ENCODE measurements at places on chromosomes 11 and 22.

- no peaks in the 10 kb centered on the region for H3K36me3 ChIP-seq
- no peak for DNase-seq
- H3K4me3 ChIP-seq = no peak overlapping the region
- peaks cover 2% of the 10 kb centered on the region for H3K4me1 ChIP-seq
- H3K27ac ChIP-seq = no peak overlapping the region
- peaks cover 3% of the 10 kb centered on the region for H3K27me3 ChIP-seq
Measured at GRCh38 chr11:71420455-71421241, 27.5 kb downstream of the DHCR7 start.

DNA sequence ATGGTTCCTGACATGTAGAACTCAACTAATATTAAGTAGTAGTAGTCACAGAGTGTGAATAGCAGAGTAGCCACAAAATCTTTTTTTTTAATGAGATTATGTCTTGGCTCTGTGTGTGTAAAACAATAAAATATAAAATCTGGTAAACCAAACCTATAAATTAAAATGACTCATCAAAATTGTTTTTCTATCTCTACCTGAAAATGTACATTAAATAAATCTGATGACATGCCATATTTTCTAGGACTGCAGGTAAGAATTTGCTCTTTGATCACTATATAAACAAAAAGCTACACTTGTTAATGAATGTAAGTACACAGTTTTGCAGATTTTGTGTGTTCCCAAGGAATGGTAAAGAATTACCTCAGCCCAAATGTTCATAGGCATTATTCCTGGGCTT, 1231.5 kb downstream of the JRKL start:
- no peaks in the 10 kb centered on the region for H3K4me1 ChIP-seq
- H3K4me3 ChIP-seq = no peak overlapping the region
- H3K27ac ChIP-seq = no peak overlapping the region

- no peaks in the 10 kb centered on the region for H3K36me3 ChIP-seq
- no peak overlapping the region for H3K4me3 ChIP-seq
- H3K27me3 ChIP-seq = no peaks in the 10 kb centered on the region
- H3K4me1 ChIP-seq = peaks cover 16% of the 10 kb centered on the region
Measured at GRCh38 chr11:87258171-87258833, 220.6 kb downstream of the TMEM135 start.

DNA sequence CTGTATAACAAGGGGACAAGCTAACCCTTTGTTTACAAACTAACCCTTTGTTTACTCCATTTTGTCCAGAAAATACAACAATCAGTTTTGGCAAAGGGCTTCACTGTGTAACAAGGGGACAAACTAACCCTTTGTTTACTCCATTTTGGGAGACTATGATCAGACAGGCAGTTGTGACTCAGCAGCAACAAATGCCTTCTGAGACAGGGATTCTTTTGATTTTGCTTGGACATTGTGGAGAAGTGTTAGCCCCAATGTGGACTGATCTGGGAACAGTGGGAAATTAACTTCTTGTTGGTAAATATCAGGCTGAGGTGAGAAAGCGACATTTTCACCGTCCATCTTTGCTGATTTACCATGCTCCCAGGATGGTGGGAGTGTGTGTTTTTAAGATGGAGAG, 983 bp downstream of the EHF start:
- DNase-seq = no peak
- no peak overlapping the region for H3K27ac ChIP-seq
- H3K27me3 ChIP-seq = peaks cover 64% of the 10 kb centered on the region
- H3K4me3 ChIP-seq = no peak overlapping the region

- H3K4me1 ChIP-seq = peaks cover 6% of the 10 kb centered on the region
- H3K27me3 ChIP-seq = peaks cover 33% of the 10 kb centered on the region
Measured at GRCh38 chr11:86818462-86819192, 18.3 kb downstream of the PRSS23 start.

- H3K4me3 ChIP-seq = no peak overlapping the region
- H3K27ac ChIP-seq = no peak overlapping the region
- H3K27me3 ChIP-seq = peaks cover 16% of the 10 kb centered on the region
- no peak for DNase-seq
Measured at GRCh38 chr11:69969890-69970784, 108.0 kb upstream of the ANO1 start.

DNA sequence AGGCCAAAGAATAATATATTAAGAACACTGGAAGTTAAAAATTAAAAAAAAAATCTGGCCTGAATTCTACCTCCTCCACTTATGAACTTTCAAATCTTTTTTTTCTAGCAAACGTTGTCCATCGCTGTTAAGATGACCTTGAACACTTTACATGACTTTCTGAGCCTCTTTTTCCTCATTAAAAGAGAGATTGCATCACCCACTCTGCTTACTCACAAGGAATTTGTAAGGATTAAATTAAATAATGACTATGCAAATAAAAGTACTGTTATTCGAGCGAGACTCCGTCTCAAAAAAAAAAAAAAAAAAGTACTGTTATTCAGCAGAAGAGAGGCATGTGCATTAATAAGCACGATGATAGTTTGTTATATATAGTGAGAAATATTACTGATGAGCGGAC, 285.1 kb upstream of the CCDC90B start:
- H3K27me3 ChIP-seq = no peaks in the 10 kb centered on the region
- H3K4me1 ChIP-seq = no peaks in the 10 kb centered on the region
- no peak overlapping the region for H3K4me3 ChIP-seq

DNA sequence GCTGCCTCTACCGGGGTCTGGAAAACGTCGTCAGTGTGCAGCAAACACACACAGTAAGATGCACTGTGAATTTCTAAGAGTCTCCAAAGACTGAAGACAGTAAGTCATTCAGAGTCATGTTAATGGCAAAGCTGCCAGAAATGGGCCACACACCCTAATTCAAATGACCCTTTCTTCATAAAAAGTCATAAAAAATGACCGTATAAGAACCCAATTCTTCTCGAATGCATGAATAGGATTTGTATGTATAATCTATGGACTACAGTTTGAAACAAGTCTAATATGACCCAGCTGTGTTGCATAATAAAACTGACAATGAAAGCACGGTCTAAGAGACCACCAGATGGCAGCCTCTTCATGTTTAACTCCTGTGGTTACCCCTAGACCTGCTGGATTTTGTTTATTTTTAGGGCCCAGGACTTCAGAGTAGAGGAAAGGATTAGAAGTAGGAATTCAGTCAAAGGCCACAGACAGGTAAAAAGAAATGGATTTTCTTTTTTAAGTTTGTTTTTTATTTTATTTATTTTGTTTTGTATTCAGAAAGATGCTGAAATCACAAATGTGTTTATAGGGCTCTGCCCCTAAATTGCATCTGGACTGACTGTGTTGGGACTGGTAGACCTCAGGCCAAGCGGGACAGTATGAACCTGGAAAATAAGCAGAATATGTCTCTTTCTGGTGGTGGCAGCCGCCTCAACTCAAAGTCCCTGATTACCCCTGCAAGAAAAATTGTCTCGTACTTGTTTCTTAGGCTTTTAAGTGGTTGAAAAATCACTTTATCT, 32.1 kb upstream of the SLC5A12 start:
- no peak overlapping the region for H3K27ac ChIP-seq
- no peak for DNase-seq
- H3K27me3 ChIP-seq = no peaks in the 10 kb centered on the region
- no peaks in the 10 kb centered on the region for H3K4me1 ChIP-seq
- no peak overlapping the region for H3K4me3 ChIP-seq

DNA sequence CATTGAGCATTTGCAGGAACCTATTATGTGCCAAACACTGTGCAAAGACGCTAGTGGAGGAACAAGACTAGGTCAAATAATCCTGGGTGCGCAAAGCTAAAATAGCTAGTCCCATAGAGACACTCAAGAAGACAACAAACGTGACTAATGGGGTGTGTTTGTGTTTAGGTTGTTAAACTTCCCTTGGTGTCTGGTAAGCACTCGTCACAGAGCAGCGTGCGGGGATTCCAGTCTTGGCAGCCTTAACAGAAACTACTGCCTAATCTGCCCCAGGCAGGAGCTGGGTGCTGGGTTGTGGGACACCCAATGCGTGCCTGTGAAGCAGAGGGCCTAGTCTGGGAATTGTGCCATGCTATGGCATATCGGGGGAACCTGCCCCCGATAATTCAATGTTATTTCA, 10.8 kb upstream of the CALCB start:
- H3K27me3 ChIP-seq = peaks cover 22% of the 10 kb centered on the region
- H3K4me1 ChIP-seq = peaks cover 9% of the 10 kb centered on the region
- H3K36me3 ChIP-seq = no peaks in the 10 kb centered on the region
- no peak for DNase-seq
- no peak overlapping the region for H3K4me3 ChIP-seq
- H3K27ac ChIP-seq = no peak overlapping the region

- peaks cover 72% of the 10 kb centered on the region for H3K36me3 ChIP-seq
- peak overlapping the region; percentile 73 for H3K4me3 ChIP-seq
- peak overlapping the region; percentile 94 for H3K27ac ChIP-seq
- H3K4me1 ChIP-seq = peaks cover 56% of the 10 kb centered on the region
- no peaks in the 10 kb centered on the region for H3K27me3 ChIP-seq
- DNase-seq = no peak
Measured at GRCh38 chr22:40276996-40277823, 69.1 kb upstream of the ADSL start.
